ENCODE measurements at places on chromosomes 11 and 22.

GRCh38 chr22:45237065-45237990 lies 3.4 kb downstream of the KIAA0930 start:
- DNase-seq: no peak

GRCh38 chr11:575313-575995 lies 816 bp upstream of the PHRF1 start:
- no peak for DNase-seq

GRCh38 chr11:22342211-22343031 lies 4.2 kb downstream of the SLC17A6 start:
- no peak for DNase-seq

DNA sequence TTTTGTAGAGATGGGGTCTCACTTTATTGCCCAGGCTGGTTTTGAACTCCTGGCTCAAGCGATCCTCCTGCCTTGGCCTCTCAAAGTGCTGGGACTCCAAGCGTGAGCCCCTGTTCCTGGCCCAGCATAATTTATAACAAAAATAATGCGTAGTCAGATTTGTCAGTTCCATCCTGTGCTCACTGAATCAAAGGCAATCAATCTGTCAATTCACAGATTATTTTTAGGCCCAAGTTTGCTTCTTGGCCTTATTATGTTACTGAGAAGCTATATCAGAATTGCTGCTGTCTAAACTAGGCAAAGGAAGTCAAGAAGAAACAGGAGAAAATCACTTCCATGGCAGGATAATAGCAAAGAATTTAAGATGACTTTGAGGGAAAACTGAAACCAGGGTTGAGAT lies 8.7 kb downstream of the DLAT start:
- DNase-seq: no peak

- DNase-seq: no peak
These were observed 110.4 kb downstream of the RRAS2 start for GRCh38 chr11:14248580-14248981.

DNA sequence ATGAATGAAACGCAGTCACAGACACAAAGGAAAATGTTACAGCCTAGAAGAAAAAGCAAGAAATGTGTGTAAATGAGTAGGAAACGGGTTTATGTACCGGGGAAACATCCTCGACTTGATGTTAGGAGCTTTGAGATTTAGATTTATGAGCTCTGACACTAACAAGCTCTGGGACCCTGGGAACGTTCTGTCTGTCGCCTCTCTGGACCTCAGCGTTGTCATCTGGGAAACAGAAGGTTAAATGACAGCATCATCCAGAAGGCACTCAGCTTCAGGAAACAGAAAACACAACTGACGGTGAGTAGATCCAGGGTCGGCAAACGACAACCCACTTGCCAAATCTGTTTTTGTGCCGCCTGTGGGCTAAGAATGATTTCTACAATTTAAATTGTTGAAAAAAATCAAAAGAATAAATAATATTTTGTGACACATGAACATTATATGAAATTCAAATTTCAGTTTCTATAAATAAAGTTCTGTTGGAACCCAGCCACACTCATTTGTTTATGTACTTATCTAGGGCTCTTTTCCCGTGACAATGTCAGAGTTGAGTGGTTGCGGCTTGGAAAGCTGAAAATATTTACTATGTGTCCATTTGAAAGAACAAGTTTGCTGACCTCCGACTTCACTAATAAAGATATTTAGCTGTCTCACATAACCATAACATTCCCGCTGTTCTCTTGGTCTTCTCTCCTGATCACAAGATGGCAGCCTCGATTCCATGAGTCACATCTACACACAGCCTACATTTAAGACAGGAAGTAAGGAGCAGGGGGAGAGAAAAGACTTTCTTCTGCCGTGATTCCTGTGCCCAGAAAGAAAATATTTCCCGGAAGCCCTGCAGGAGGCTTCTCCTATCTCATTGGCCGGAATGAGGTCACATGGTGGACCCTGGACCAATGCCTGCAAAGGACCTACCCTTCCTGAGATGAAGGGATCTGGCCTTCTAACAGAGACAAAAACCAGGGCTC lies 47.1 kb upstream of the SYT13 start:
- DNase-seq: peak; percentile 27

DNA sequence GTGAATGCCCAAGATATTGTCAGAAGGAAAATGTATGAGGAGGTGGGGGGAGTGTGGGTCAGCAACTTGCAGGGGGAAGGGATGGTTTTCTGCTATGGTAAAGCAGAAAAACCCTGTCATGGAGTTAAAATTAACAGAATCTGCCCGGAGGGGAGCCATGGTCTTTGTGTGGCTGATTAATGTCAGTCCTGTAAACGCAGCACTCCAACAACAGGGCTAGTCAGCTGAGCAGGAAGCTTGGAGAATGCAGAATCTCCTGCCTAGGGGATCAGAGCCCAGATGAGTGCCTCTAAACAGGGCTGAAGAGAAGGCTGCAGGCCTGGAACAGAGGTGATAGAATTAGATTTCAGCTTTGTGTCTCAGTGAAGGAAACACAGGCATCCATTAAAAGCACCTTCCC lies 140.9 kb upstream of the MTNR1B start:
- no peak for DNase-seq

GRCh38 chr11:132648851-132649250 lies 883.5 kb downstream of the OPCML start:
- no peak for DNase-seq

GRCh38 chr11:70876685-70877084 lies 375.7 kb downstream of the SHANK2 start:
- no peak for DNase-seq

Measured in HS-27A (cell line).